Lung microvascular endothelial cell (primary cell): ENCODE measurements at places on chromosomes 12 and 14. TPM values are rescaled to one million over a fixed set of nuclear protein-coding genes. Genes with fewer than 3 reads are reported as not detected.
A peak's percentile ranks its signal among the peaks of the same experiment; 100 is the strongest.

ZDHHC22 gene
- total RNA-seq = under 0.01 TPM in 1 of 2 replicates, not detected in the other

FITM1 gene
- 0.20 and 0.44 TPM in 2 replicates for total RNA-seq

INSM2 gene
- not detected in 2 replicates for total RNA-seq

HOXC10 gene
- total RNA-seq = not detected in 2 replicates

PLA2G1B gene
- total RNA-seq = not detected in 2 replicates

NKX2-8 gene
- total RNA-seq = not detected in 2 replicates

ASCL1 gene
- total RNA-seq = not detected in 2 replicates

TBC1D30 gene
- total RNA-seq = 6.3 and 9.8 TPM in 2 replicates

ZC2HC1C gene
- total RNA-seq = 0.40 and 0.44 TPM in 2 replicates

GRCh38 chr12:76627346-76628135 lies 68.0 kb upstream of the OSBPL8 start:
- no peak for DNase-seq

DNA sequence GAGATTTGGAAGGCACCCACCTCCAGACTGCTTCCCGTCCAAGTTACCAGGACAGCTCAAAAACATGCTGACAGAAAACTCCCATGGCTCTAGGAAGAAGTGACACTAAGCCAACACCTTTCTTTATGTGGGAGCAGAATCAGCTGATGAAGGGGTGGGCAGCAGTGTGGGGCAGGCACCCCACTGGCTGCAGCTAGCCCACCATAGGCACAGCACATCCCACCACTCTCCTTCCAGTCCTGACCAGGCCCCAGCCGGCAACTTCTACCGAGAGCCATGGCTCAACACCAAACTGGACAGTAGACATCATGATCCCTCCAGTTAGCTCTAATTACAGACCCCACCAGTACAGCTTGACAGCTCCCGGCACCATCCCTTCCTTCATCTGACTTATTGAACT lies 45.0 kb downstream of the SH2B3 start:
- DNase-seq = no peak

- no peak for DNase-seq
Observed at GRCh38 chr14:58941629-58942028, 246.8 kb upstream of the DAAM1 start.

DNA sequence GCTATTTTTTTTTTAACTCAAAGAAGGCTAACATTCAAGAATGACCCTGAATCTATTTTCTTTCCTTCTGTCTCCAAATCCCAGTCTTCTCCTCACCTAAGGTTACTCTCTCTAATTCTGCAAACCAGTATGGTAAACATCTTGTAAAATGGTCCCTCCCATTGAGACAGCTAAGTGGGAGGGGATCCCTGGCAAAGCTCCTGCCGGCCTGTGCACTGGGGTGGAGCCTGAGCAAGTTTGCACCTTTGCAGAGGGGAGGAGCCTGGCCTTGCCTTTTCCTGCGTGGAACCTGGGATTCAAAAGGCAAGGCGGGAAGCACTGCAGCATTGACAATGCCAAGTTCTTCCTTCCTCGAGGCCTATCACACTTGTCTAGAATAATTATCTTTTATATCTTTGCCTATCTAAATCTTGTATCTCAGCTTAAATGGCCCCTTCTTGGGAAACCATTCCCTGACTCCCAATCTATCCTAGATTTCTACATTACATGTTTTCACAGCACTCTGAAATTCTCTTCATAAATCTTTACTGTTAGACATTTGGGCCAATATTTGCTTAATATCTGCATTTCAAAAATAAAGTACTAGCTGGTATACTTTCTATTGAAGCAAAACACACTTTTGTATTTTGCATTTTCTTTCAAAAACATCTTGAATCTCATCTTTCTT lies 83.0 kb downstream of the EPS8 start:
- DNase-seq = no peak

DNA sequence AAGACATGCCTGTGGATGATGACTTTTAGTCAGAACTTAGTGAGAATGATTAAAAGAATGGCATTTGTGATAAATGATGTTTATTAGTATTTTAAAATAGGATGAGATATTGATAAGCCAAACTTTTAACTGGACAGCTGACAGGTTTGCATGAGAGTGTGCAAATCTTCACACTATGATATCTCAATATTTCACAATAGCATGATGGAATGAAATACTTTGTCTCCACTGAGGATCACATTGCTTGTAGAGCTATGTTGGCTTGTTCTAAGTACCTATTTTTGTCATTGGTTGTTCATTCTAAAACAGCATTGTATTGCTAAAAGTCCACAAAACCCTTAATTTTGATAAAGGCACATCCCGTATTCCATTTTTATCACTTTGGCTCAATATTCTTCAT lies 322.1 kb downstream of the ACSS3 start:
- DNase-seq = no peak

DNA sequence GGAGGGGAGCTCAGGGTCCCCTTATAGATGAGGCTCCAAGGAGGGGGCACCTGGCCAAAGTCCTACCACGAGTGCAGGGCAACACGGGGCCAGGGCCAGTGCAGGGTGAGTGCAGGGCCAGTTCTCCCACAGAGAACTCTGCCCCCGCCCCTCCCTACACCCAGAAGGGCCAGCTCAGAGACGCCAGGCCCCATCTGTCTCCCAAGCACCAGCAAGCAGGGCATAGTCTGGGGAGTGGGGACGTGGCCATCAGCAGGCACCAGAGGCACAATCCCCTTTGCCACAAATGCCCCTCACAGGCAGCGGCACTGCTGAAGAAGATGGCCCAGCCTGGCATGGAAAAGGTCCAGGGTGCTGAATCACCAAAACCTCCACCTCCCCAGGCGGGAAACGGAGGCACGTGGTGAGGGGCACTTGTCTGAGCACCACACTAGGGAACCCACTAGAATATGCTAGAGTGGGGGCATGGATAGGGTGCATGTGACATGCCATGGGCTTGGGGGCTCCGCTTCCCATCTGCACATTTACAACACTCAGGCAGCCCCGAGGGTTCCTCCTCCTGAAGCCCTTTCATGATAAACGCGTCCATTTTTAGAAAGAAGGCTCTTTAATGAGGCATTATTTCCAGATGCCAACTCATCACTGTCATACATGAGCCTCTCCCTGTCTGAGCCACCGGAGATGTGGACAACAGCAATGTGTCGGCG lies 17.8 kb downstream of the CCDC85C start:
- DNase-seq = no peak

DNA sequence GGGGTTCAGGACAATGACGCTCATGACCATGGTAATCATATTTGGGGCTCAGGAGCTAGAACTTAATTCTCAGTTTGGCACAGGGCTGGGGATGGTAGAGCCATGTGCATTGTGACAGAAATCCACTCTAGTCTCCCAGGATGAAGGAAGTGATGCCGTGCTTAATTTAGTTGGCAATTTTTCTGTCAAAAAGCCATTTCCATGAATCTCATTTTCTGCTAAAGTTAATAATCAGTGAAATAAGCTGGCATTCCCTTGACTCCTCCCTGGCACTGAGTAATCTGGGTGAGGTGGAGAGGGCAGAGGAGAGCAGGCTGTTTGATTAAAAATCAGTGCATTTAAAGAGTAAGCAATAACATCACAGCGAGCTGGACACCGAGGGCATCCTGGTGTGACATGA lies 45.0 kb upstream of the GPR68 start:
- no peak for DNase-seq

DNA sequence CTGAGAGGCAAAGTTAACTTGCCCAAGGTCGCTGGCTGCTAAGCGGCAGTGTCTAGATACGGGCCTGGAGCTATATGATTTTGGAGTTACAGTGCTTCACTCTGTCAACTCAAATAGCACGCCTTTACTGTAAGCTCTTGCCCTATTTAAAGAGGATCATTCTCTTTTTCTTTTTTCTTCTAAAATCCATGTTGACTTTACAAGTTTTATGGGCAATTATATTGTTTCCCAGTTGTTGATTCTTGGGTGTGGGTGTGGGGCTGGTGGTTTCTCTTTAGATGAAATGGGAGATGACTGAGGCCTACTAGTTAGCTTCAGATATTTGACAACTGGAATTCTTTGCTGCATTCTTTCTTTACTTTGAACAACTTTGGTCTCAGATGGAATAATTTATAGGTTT lies 70.7 kb downstream of the C12orf75 start:
- DNase-seq = no peak

GRCh38 chr12:92234533-92234932 lies 88.9 kb upstream of the BTG1 start:
- DNase-seq = no peak

- peak; percentile 14 for DNase-seq
Observed at GRCh38 chr14:55451950-55452349, 11.5 kb upstream of the TBPL2 start.

- DNase-seq = no peak
Observed at GRCh38 chr14:92847749-92848148, 53.6 kb downstream of the GOLGA5 start.

DNA sequence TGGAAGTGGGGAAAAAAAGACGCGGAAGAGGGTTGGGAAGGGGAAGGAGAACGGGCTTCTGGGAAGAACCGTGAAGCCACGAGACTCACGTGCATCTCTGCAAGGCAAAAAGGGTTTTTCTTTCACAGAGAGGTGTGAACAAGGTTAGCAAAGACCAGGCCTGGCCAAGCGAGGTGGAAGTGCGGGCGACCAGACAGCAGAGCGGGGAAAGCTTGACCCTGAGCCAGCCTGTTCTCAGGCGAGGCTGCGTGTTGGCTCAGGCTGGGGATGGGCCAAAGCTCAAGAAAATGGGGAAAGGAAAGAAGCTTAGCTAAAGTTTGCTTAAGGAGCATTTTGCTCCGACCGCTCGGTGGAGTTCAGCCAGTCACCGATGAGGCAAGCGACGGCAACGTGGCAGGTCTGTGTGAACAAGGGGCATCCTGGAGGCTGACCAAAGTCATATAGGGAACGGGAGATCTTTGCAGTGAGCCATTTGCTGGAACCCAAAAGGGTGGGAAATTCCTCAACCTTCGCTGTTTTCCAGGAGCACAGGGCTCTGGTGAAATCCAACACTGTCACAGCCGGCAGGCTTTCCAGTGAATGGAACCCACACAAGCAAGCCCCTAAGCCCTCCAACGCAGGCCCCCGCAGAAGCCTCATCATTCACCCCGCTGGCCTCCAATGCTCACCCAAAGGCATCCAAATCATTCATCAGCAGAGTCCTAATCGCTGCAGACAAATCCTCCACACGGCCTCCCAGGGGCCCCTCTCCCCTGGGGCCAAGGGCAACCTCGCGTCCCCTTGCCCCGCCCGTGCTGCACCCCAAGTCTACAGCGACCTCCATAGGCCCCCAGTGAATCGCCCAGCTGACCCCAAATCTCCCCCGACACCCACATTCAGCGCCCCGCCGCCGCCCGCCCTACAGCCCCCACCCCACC lies 754 bp downstream of the ZNF605 start:
- peak; percentile 63 for DNase-seq

DNA sequence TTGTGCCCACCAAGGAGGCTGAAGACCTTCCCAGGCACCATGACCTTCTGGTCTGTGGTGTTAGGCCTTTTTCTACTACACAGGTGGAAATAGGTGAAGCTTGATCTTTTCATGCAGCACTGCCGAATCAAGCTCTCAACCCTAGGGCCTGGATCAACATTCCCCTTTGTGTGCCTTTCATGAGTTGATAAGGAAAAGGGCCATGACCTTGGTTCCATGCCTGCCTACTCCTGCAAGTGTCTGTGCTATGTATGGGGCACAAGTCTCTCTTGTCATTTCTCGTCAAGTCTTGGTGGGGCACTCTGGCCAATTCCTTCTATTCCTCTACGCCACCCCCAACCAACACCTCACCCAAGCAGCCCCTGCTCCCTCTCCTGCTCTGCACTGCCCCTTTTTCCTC lies 154.5 kb downstream of the SLC8A3 start:
- DNase-seq = no peak

DNA sequence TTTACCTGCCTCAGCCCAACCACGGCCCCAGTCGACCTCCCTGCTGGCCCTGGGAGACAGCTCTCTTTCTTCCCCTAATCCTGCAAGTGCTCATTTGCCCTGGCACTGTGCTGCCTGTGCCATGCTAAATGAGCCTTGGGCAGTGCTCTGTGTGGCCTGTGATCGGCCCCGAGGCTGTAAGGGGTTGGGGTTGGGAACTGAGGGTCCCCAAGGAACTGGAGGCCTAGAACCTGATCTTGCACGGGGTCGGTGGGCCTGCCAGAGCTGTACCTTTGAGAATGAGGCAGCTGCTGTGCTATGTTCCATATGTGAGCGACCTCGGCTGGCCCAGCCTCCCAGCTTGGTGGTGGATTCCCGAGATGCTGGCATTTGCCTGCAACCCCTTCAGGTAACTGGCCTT lies 2.8 kb downstream of the RNF31 start:
- no peak for DNase-seq

DNA sequence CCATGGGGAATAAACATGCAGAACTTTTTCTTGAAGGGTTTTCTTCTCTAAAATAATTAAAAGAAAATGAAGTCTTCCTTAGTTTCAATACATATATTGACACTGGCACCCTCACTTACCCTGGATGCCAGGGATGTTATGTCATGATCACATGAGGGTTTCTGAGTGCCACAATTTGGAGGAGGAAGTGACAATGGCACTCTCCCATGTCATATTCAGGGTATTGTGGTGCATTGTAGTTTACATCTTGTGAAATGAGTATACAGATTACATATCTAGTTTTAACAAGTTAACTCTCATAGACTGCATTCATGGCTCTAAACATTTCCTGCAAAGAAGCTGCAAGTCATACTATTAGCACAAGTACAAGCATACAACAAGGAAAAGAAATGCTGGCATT lies 37.7 kb downstream of the CCDC177 start:
- DNase-seq = no peak

DNA sequence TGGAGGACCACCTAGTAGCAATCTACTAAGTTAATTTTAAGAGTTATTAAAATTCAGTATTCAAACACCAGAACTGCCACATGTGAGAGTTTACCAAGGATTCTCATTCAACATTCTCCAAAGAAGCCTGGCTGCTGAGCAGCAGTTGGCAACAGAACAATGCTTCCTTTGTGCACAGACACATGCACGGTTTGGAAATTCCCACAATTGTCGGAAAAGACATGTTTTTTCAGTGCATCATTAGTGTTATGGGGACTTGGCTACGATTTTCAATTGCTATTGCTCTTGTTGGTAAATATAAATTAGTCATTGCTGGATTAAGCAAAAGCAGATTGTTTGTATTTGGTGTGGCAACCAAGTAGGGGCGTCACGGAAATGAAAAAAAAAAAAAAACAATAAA lies 22.2 kb downstream of the ST8SIA1 start:
- DNase-seq = peak; percentile 66

GRCh38 chr12:89672589-89672979 lies 36.1 kb downstream of the ATP2B1 start:
- DNase-seq = no peak
